ENCODE measurements at places on chromosomes 5 and 9. TPM values are rescaled to one million over a fixed set of nuclear protein-coding genes. Genes with fewer than 3 reads are reported as not detected.
A peak's percentile ranks its signal among the peaks of the same experiment; 100 is the strongest.

Gene SPINK5
- total RNA-seq = 6.6 TPM

DNA sequence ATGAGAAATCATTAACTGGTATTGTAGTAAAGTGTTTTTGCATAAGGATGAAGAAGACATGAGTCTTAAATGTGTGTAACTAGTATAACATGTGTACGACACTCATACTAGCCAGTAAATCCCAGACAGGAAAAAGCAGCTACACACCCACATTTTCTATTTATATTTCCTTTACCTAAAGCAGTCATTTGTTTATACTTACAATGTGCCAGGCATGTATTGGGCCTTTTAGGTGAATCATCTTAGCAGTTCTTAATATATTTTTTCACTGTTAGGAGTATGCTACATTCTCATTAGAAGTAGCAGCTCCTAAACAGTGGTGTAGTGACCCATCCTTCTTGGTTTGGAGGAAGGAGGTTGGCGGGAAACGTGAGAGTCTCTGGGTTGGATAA, 55.8 kb upstream of the TMC1 start:
- DNase-seq = no peak
- no peaks in the 10 kb centered on the region for H3K27me3 ChIP-seq
- peaks cover 6% of the 10 kb centered on the region for H3K4me1 ChIP-seq
- no peak overlapping the region for H3K27ac ChIP-seq

Gene DEPDC1B
- 3.0 TPM for total RNA-seq

DNA sequence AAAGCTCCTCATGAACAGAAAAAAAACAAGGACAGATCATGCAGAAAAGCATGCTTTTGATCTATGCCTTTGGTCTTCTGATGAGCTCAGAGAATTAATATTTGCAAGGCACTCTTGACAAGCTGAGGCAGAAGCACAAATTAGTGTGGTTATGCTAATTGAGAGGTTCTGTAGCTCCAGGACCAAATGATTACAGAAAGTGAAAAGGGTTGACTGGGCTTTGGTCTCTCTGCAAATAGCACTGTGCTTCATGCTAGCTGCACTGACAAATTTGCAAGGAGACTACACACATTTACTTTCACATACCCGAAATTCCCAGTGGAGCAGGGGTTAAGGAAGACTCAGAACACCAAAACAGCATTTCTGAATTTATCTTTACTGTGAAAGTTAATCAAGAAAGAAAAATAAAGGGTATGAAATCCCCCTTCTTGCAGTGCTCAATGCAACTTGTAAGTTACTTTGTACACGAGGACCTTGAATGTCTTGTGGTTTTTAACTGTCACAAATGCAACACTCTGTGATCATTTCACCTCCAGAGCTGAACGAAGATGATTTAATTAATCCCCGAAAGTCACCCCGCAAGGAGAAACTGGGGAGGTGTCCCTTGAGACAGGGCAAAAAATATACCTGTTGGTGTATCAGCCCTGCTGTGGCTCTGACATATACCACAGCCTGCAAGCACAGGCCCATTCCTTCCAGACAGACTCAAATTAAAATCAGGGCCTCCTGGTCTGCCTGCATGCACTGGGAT, 11.9 kb downstream of the RAPGEF1 start:
- H3K27ac ChIP-seq = peak overlapping the region; percentile 59
- peaks cover 88% of the 10 kb centered on the region for H3K4me1 ChIP-seq
- H3K27me3 ChIP-seq = no peaks in the 10 kb centered on the region
- H3K4me3 ChIP-seq = no peak overlapping the region
- no peak for DNase-seq
- H3K36me3 ChIP-seq = no peaks in the 10 kb centered on the region

DNA sequence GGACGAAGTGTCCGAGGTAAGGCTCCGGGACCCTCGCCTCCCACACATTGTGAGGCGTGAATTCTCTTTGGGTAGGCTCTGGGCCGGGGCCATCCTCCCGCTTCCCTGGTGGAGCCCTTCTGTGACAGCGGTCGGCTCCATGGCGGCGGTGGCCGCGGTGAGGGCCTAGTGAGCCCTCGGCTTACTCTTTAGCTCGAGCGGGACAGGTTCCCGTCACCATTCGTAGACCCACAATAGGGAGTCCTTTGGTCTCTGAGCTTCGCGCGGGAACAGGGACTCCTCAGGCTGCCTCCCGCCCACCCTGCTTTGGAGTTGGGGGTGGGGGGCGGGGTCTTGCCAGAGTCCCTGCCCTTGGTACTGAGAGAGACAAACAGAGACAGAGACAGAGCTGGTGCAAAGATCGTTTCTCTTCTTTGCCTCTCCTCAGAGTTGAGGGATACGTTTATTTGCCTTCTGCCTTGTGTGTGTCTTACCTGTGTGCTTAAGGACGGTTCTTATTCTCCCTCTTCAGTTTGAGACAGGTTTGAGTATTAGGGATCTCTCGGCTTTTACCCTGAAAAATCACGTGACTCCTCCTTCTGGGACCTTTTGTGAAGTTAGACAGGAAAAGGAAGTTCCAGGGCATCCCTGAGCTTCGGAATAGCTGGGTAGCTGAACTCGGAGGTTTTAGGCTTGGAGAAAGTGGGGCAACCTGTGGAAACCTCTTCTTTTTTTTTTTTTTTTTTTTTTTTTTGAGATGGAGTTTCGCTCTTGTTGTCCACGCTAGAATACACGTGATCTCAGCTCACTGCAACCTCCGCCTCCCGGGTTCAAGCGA, 833 bp downstream of the ANKHD1 start:
- H3K27ac ChIP-seq = peak overlapping the region; percentile 98
- DNase-seq = peak; percentile 37
- H3K36me3 ChIP-seq = peaks cover 23% of the 10 kb centered on the region
- H3K27me3 ChIP-seq = no peaks in the 10 kb centered on the region
- peak overlapping the region; percentile 96 for H3K4me3 ChIP-seq

DNA sequence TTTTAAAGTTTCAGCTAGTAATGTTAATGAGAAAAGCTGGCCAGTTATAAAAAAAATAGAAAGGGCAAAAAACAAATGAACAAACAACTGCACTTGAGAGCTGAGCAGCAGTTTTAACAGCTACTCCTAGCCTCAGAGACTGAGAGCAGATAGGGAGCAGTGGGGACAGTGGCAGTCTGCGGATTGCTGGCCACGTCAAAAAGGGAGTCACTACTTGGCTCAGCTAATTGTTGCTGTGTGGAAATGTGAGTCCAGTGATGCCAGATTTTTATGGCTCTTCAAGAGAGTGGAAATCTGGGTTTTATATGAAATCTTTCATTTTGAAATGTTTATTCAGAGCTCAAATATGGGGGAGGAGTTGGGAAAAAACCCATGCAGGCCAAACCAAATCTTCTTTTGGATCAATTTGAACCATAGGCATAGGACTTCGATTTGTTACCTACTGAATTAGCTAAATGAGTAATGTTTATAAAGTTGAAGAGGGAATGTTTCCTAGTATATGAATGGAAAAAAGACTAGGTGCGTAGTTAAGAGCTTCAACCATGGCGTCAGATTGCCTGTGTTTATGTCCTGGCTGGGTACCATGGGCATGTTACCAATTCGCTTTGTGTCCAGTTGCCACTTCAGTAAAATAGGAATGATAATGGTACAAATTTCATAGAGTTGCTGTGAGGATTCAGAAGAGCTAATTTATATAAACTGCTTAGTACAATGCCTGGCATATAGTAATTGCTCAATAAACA, 102.1 kb downstream of the PAM start:
- H3K27me3 ChIP-seq = no peaks in the 10 kb centered on the region
- no peaks in the 10 kb centered on the region for H3K4me1 ChIP-seq
- H3K27ac ChIP-seq = no peak overlapping the region
- no peak overlapping the region for H3K4me3 ChIP-seq

GRCh38 chr5:88269222-88269771, 652 bp upstream of the TMEM161B start:
- H3K4me3 ChIP-seq = peak overlapping the region; percentile 95
- peaks cover 10% of the 10 kb centered on the region for H3K36me3 ChIP-seq
- no peak for DNase-seq
- H3K27me3 ChIP-seq = no peaks in the 10 kb centered on the region
- H3K27ac ChIP-seq = peak overlapping the region; percentile 42

Gene LRRC26
- total RNA-seq = not detected

DNA sequence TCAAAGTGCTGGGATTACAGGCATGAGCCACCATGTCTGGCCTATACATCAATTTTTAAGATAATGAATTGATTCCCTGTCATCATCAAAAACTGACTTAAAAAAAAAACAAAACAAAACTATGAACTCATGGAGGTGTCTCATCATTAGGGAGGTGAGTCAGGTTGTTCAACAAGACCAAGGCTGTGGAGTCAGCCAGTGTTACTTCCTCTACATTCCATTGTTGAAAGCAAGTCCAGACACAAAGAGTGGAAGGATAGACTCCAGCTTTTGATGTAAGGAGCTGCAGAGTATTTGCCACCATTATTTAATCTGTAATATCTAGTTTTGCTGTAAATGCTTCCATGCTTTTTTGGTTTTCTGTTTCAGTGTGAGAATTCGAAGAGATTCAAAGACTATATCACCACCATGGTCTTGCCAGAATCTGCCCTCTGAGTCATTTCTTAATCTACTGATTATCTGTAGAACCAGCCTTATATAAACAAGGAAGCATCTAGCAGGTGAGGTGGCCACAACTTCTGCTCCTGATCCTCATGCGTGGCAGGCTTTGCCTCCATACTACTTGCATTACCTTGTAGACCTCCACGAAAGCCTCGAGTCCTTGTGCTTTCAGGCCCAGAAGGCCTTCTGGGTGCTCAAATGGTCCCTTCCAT, 156.1 kb downstream of the FGF1 start:
- H3K27me3 ChIP-seq = no peaks in the 10 kb centered on the region
- H3K36me3 ChIP-seq = no peaks in the 10 kb centered on the region
- no peak overlapping the region for H3K4me3 ChIP-seq
- DNase-seq = no peak
- no peaks in the 10 kb centered on the region for H3K4me1 ChIP-seq

Gene GDNF
- total RNA-seq = not detected

Gene CDK5RAP2
- total RNA-seq = 40.5 TPM

- H3K36me3 ChIP-seq = no peaks in the 10 kb centered on the region
- H3K4me3 ChIP-seq = no peak overlapping the region
- peaks cover 17% of the 10 kb centered on the region for H3K4me1 ChIP-seq
Observed at GRCh38 chr9:76704593-76705204, 59.5 kb upstream of the PCA3 start.

DNA sequence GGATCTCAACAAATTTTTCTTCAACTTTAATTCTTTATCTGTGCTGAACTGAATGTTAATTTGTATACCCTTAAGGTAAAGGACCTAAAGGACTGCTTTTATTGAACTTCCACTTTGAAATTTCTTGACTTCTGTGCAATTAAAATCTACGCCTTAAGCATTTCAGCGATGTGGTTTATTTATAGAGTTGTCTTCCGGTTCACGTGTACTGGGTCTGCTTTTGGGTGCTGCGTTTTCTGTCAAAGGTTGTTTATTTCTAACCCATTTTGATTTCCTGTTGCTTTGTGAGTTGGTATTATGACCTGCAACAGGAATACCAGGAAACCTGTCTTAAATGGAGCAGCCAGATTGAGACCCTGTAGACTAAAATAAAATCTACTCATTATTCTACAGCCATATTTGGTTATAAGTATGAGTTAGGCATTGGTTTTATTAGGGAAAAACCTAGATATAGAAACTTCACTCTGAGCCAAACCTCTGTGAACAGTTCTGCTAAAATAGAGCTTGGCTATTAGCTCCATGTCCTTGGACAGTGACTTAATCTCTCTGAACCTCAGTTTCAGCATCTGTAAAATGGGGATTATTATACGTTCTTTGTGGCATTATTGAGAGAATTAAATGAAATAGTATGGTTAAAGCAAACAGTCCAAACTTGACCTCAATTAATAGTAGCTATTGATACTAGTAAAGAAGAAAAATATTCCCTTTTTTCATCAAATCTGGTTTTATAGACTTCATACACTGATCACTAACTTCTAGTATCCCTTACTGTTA, 3.5 kb downstream of the MRRF start:
- no peak overlapping the region for H3K4me3 ChIP-seq
- no peak for DNase-seq
- H3K4me1 ChIP-seq = peaks cover 13% of the 10 kb centered on the region
- no peaks in the 10 kb centered on the region for H3K27me3 ChIP-seq

Measured in left lung (tissue), 14 donors.